ENCODE measurements at places on chromosomes 2 and 18.

DNA sequence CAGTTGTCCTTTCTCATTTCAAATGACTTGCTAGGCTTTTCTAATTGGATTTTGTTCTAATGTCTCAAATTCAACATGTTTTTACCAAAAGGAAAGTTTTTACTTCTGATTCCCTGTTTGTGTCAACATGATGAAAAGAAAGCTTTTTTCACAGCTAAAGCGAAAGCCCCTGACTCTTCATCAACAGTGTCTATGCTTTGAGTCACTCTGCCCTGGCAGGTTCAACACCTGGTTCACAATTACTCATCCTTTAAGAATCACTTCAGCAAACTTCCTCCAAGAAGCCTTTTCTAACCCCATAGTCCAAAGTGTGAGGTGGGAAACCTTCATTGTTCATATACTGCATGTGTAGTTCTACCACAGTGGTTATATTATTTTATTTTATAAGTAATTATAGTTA, 7.6 kb upstream of the DSG2 start:
- no peak for DNase-seq

GRCh38 chr18:41231681-41232080, 723.4 kb upstream of the PIK3C3 start:
- DNase-seq, result no peak

DNA sequence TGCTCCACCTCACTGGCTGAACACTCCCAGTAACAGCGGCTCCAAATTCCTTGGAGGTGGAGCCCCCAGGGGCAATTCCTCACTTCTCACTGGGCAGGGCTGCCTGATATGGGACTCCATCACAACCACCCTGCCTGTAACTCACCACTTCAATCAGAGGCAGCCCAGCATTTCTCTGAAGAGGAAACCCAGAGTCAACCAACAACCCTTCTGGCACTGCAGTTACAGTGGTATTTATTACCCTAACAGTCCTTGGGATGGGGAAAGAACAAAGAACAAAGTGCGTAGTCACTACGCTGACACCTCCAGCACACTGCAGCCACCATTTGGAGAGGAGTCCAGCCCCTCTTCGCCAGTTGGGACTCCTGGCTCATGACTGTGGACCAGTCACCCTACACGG, 85.7 kb upstream of the GALNT13 start:
- no peak for DNase-seq

DNA sequence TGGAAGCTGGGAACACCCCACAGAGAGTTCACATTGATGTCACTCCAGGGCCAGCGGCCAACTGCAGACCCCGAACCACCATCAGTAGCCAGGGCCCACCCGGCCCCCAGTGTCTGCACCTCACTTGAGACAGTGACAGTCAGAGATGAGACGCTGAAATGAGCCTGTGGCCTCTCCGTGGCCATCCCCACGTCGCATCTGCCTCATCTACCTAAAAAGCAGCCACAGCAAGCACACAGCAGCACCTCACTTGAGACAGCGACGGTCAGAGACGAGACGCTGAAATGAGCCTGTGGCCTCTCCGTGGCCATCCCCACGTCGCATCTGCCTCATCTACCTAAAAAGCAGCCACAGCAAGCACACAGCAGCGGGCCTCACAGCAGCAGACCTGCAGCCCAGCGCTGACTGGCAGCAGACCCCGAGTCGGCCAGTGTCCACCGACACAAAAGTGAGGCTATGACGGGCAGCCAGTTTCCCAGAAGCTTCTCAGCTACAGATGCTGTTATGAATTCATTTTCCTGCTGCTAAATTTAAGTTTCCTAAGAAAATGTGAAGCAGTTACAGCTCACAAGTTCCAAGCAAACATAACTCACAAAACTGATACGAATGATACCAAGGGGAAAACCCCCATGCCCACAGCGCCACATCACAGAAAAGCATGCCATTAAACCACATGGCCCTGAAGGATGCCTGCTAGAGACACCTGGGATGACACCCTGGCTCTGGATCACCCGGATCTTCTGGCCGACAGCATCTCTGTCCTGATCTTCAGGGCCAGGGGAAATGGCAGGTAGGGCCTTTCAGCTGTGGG, 27.7 kb downstream of the SNORC start:
- no peak for DNase-seq

DNA sequence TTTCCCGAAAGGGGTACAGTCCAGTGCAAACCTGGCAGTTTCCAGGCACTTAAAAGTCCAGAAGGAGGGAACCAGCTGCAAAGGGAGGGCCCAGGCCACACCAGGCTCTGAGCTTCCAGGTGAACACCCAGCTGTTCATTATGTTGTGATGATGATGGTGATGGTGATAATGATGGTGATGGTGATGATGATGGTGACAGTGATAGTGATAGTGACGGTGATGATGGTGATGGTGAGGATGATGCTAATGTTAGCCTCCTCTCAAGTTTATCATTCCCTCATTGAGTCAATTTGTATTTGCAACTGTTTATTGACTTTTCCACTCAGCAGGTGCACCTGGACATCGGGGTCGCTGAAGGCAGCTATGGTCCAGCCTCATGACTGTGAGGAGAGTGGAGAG, 199.4 kb upstream of the ID2 start:
- DNase-seq, result no peak

Measured in ELR (cell line).